Stimulated activated CD4-positive, alpha-beta T cell treated with anti-CD3 and anti-CD28 coated beads, Interleukin-1b, Interleukin-23, amount 100 ng/mL, for 1 hour (primary cell): ENCODE measurements at places on chromosomes 2 and 18.

- DNase-seq = no peak
These were observed 44.1 kb upstream of the IGFBP2 start for GRCh38 chr2:216588861-216589710.

- DNase-seq = no peak
These were observed 8.0 kb upstream of the COX7A2L start for GRCh38 chr2:42368817-42369531.

- DNase-seq = no peak
These were observed 248.5 kb upstream of the ID2 start for GRCh38 chr2:8433390-8433789.

DNA sequence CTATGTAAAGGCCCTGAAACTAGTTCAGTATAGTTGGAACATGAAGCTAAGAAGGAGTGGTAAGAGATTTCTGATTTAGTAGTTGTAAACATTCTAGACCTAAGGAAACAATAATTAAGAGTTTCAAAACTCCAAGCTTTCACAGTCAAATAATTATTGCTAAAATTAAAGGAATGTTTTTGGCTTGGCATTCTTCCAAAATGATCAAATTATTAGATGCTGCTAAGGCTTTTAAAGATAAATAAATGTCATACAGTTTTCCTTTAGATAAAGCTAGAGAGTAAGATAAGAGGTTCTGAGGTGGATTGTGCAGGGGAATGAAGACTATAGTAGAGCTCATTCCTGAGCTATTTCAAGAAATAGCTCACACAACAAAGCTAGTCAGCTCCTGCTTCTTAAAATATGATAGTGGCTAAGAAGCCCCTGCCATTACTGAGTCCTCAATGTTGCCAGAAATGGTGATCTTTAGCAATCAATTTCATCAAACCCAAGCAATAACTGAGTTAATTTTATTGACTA lies 45.3 kb downstream of the ZC3H15 start:
- DNase-seq = no peak

DNA sequence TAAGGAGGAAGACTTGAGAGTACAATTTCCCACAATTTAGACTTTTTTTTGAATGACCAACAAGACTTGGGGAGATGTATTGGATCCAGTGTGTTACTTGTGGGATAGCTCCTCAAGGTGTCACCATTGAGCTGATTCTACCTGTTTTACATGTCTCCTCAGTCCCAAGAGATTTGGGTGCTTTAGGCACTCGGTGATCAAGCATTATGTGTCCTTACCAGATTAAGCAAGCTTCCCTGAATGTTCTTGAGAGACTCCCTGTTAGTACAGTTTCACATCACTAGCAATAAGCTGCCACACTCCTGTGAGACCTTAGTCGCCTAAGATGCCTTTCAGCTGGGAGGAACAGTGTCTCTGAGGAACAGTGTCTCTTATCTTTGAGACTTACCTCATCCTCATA lies 384.3 kb upstream of the SYT4 start:
- no peak for DNase-seq

- DNase-seq = no peak
These were observed 1.7 kb downstream of the ACVR2A start for GRCh38 chr2:147846412-147847081.

DNA sequence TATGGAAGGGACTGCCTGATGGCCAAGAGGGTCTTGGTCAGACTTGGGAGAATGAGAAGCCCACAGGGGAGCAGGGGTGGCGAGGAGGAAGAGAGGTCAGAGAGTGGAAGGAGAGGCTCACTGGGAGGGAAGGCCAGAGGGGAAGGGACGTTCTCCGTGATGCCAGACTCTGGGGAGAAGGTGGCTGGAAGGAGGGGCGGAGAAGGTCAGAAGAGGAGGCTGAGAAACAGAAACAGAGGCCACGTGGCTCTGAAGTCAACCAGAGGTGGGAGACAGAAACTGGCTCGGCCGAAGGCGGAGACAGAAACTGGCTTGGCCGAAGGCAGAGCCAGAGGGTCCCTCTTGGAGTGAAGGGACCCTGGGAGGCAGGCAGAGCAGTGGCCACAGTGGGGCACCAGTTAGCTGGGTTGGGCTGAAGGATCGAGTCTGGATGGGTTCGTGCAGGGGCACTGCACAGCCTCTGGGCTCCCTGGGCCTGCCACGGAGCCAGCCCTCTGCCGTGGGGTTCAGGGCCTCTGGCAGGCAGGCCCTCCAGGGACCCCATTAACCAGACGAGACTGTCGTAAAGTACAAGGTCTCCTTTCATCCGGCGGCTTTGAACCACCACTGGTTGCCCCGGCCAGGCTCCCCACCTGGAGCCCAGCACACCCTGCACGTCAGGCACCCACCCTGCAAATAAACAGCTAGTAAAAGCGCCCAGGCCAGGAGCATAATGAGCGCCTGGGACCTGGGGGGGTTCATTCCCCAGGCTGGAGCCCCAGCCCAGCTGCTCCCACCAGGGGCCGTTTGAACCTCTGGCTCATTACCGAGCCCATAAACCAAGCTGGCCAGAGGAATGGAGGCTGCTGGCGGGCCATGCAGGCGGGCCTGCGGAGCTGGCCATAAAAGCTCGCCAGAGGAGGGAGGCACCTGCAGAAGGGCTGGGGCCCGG lies 218.8 kb downstream of the DYSF start:
- DNase-seq = no peak

GRCh38 chr2:63992061-63992685 lies 27.1 kb downstream of the VPS54 start:
- no peak for DNase-seq

DNA sequence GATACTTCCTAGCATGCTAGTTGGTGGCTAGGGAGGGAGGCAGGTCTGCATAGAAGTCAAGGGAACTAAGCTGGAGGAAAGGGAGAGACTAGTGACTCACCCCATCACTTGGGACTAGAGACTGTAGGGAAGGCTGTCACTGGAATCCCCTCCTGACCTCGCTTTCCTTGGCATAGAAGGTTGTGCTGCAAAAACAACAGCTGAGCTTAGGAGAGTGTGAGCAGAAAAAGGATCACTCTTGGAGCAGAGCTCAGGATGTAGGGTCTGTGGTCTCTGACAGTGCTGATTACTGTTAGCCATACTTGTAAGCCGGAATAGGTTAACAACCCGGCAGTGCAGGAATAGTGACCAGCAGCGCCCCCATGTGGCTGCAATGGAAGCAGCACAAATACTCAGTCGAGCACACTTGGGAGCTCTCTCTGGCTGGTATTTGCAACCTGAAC lies 66.9 kb upstream of the SMAD2 start:
- no peak for DNase-seq

DNA sequence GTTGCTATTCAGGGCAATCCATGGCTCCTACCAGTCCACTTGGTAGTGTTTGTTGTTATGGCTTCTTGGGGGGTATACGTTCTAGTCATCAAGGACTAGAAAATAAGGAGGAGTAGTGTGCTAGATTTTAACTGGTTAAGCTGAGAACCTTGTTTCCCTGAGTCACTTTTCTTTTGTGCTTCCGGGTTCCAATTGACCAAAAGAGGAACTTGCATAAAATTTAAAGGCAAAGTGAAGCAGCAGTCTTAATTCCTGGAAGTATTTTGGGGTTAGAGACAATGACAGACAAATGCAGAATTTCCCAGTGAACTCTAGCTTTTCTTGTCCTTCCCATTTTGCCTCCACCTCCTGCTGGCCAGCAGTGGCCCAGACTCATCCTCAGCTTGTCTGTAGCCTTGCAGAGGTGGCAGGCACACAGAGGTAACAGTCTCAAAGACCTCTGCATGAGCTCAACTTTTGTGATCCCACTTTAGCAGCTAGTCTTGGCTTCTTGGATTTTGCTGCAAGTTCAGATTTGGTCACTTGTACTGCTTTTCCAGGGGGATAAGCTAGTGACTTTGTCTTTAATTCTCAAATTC lies 1105.8 kb upstream of the NXPH2 start:
- DNase-seq = no peak

GRCh38 chr18:43061816-43062215 lies 53.7 kb downstream of the RIT2 start:
- DNase-seq = no peak

DNA sequence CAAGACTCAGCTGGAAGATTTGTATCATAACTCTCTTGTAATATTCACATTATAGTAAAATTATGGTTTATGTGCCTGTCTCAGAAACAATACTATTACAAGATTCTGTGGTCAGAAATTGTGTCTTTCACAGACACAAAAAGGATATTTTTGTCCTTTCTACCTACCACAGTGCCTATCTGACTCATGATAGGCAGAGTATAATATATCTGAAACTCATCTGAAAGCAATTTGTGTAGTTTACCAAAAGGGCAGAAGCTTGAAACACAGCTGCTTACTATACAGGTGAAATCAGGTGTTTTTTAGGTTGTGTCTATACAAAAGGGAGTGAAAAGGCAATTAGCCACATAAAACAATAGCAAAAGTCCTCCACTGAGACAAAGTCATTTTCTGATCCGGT lies 10.9 kb downstream of the TMEM200C start:
- no peak for DNase-seq

DNA sequence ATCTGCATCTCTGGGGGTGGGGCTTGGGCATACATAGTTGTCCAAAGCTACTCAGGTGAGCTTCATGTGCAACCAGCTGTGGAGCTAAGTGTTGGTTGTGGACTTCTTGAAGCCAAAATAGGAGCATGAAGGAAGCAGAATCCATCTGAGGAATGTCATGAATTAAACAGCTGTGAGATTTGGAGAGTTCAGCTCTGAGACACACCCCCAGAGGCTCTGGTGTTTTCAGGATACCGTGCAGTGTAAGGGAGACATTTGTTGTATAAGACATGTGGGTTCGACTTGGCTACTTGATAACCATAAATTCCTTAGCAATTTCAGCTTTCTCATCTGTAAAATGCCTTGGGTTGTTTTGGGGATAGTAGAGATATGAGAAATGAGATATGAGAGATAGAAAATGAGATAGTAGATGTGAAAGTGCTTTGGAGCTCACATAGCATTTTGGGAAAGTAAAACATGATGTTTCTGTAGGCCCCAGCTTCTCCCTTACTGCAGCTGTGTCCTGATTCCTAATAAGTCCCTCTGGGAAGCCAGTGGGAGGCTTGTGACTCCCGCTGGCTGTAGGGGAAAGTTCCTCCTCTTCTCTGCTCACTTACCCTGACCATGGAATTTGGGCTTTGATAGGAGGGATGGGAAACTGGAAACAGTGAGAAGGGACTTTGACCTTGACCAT lies 50.0 kb downstream of the DPYSL5 start:
- DNase-seq = no peak

GRCh38 chr18:8982416-8983183 lies 119.9 kb upstream of the NDUFV2 start:
- no peak for DNase-seq

- no peak for DNase-seq
These were observed 13.0 kb downstream of the PPM1B start for GRCh38 chr2:44181648-44182047.

GRCh38 chr18:76412818-76413565 lies 82.0 kb downstream of the ZNF516 start:
- DNase-seq = no peak

DNA sequence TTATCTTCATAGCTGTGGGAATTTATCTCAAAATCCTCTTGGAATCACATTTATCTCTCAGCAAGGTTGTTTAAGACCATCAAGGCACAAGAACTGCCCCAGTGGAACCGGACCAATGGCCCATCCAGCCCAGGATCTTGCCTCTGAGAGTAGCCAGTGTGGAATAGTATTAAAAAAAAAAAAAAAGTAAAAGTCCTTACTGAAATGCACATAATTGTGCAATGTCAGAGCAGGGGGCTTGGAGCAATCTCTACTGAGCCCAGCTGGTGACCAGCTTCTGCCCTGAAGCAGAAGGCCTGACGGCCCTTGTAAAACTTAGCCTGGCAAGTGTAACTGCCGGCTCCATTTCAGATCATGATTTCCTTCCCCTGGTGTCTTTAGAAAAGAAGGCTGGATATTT lies 355.6 kb upstream of the PIK3C3 start:
- no peak for DNase-seq

DNA sequence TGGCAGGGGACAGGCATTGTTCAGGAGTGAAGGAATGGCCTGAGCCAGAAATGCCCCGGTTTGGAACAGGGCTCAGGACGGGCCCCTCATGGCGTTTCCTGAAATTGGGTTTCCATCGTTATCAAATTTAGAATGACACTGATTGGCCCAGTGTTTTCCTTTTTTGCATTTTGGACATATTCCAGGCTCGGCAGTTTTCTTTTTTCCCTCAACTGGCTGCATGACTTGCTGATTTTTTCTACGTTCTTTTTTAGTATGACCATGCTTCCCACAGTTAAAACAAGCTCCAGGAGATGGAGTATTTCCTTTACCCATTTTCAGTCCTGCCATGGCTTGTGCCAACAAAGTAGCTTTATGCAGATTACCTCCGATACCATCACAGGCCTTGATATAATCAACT lies 20.4 kb upstream of the LYG2 start:
- no peak for DNase-seq

GRCh38 chr18:8389391-8390340 lies 219.6 kb upstream of the RAB12 start:
- DNase-seq = no peak

DNA sequence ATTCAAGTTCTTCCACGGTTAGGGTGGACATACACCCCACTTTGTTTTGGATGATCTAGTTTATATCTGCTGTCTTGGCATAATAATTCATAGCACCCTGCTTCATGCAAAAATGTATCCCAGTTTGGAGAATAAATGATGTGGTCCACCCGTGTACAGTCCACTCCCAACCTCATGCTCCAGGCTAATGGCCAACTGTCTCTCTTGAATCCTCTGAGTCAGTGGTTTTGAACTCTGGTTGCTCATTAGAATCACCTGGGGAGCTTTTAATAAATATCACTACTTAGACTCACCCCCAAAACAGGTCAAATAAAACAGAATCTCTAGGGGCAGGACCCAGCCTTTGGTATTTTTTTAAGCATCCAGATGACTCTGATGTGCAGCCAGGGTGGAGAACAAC lies 78.5 kb downstream of the SDC1 start:
- DNase-seq = no peak

- no peak for DNase-seq
These were observed 1.2 kb upstream of the RAB12 start for GRCh38 chr18:8607776-8608742.

GRCh38 chr2:144011098-144011497 lies 508.8 kb downstream of the ZEB2 start:
- no peak for DNase-seq

DNA sequence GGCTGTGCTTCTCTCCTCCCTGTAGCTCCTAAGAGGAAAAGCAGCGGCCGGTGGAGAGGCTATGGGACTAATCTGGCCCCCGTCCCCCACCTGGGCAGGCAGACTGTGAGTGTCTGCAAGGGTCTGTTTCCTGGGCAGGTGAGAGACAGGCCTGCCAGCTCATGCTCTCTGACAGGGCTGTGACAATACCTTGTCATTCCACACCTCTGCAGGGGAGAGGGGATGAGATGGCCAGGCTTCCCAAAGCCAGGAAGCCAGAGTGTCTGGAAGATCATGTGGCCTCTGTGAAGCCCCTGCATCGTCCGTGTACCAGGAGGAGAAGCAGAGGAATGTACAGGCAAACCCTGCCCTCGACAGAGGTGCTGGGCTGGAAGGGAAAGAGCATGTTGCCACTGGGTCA lies 142.5 kb upstream of the GATA6 start:
- DNase-seq = no peak

GRCh38 chr2:11675423-11676112 lies 5.6 kb upstream of the NTSR2 start:
- no peak for DNase-seq
